ENCODE measurements at places on chromosomes 6 and 20.
A peak's percentile ranks its signal among the peaks of the same experiment; 100 is the strongest.

DNA sequence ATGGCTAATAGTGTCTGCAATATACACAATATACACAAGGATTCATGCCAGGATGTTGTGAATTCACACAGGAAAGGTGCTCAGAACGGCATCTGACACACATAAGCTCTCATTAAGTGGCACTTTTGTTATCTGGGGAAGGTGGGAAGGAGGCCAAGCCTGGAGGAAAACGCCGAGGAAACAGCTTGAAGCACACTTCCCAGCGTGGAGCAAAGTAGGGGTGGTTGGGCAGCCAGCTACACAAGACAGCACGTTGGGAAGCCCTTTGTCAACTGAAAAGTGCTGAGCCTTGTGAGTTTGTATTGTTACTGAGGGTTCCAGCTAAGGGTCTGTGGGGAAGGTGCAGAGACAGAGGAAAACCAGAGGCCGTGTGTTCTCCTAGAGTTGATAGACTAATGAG, 181.0 kb downstream of the ZMYND8 start:
- no peak for DNase-seq

DNA sequence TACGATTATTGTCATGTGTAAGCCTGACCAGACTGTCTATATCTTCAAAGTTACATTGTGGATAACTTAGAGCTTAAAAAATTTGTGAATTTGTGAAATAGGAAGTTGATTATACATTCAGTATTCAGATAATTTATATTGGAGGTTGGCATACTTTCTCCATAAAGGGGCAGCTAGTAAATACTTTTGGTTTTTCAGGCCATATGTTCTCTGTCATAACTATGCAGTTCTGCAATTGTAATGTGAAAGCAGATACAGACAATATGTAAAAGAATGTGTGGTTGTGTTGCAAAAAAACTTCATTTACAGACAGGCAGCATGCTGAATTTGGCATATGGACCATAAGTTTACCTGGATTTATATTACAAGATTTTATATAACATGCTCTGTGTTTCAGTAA, 29.3 kb downstream of the HSF2 start:
- DNase-seq: no peak

GRCh38 chr6:32816746-32817204, at the start of gene HLA-DOB:
Gene HLA-DOB, minus strand, starts transcription at chr6:32817002. Its CDS starts 51 bp downstream, at chr6:32816951.
- peak; percentile 18 for DNase-seq

DNA sequence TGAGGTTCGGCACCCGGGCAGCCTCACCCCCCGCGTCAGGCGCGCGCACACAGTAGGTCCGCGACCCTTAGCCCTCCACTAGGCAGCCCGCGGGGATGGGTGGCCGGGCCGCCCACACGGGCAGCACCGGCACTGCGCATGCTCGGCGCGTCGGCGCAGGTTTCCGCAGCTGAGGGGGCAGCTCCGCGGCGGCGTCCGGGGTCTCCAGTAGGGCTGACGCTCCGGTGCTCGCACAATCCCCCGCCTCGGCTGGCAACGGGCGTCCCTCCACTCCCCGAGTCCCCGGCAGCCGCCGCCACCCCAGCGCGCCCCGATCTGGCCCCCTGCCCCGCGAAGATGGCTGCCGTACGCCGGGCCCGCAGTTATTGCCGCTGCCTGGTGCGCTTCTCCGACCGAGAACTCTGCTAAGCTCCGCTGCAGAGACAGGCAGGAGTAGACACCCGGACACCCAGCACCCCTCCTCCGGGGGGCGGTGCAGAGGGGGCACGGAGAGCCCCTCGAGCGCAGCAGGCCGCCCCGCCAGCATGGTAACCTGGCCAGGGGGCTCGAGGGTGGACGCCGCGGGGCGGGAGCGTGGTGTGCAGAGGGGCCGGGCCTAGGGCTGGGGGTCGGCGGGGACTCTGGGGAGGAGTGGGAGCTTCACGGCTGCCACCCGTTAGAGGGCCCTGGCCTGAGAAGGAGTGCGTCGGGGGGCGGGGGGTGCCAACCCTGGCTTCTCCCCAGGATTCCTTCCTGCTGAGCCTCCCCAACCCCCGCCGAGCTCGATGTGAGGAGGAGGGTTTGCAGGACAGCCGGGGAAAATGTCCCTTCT, at the start of gene FBXO9:
TSS of gene FBXO9 (plus strand) at position 139 of the 811 bp plus-strand sequence. CDS start at position 525, 386 bp downstream.
- DNase-seq: peak; percentile 78

- no peak for DNase-seq
Observed at GRCh38 chr20:5737966-5738365, 12.2 kb upstream of the SHLD1 start.

DNA sequence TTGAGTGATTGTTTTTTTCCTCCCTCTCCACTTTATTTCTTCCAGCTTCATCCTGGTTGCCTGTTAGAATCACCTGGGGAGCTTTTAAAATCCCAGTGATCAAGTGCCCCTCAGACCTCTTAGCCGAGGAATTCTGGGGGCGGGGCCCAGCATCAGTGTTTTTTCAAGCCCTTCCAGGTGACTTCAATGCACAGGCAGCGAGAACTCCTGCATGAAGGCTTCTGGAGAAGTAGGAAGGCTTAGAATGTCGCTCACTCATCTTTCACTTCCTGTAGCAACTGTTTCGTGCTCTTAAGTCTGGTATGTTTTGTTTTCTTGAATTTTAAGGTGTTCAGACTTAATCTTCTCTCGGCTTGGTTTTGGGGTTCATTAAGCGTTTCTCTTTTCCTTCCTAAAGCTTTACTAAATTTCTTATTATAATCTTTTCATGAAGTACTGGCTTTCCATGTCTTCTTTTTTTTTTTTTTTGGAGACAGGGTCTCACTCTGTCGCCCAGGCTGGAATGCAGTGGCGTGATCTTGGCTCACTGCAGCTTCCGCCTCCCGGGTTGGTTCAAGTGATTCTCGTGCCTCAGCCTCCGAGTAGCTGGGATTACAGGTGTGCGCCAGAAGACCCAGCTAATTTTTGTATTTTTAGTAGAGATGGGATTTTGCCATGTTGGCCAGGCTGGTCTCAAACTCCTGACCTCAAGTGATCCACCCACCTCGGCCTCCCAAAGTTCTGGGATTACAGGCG, 30.9 kb upstream of the TULP1 start:
- DNase-seq: no peak

DNA sequence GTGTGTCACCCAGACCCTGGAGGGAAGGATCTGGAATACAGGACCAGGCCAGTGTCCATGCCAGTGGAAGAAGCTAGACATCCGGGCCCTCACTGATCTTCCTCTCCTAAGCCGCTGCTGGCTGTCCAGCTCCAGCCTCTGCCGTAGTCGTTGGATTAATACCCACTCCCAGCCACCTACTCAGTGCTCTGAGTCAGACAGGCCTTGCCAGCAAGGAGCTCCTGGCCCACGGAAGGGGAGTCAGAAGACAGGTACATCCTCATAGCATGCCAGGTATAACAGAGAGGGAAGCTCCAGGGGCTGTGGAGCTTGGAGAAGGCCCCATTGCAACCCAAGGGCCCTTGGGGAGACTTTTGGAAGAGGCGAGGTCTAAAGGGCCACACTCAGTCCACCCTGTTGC, 49.0 kb downstream of the STK35 start:
- DNase-seq: no peak

GRCh38 chr6:53119772-53120409, 28.8 kb downstream of the GCM1 start:
- DNase-seq: peak; percentile 12

GRCh38 chr20:18197382-18198070, 59.9 kb downstream of the KAT14 start:
- DNase-seq: no peak

DNA sequence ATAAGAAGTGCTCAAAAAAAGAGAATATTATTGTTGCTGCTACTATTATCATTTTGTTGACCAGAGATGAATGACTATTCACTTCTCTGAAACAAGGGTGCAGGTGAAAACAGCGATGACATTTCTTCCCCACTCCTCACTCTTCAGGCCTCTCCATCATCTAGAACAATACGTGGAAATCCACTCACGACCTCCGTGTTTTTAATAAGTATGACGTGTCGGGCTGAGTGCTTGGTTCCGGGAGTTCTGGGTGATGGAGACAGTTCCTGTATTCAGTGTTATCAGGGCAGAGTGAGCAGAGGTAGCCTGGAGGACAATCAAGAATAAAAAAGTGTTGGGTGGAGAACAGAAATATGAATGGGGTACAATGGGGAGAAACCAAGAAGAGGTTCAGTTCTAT, 130.0 kb upstream of the ZNF217 start:
- DNase-seq: no peak

GRCh38 chr6:142300758-142301650, 803 bp upstream of the ADGRG6 start:
- DNase-seq: no peak

- DNase-seq: no peak
Observed at GRCh38 chr6:111329882-111330633, 153.0 kb downstream of the REV3L start.

- no peak for DNase-seq
Observed at GRCh38 chr6:85552652-85553051, 41.0 kb downstream of the SNX14 start.

- DNase-seq: peak; percentile 14
Observed at GRCh38 chr20:53959911-53960578, 110.3 kb downstream of the BCAS1 start.

- no peak for DNase-seq
Observed at GRCh38 chr6:106556368-106556960, 72.8 kb downstream of the RTN4IP1 start.

DNA sequence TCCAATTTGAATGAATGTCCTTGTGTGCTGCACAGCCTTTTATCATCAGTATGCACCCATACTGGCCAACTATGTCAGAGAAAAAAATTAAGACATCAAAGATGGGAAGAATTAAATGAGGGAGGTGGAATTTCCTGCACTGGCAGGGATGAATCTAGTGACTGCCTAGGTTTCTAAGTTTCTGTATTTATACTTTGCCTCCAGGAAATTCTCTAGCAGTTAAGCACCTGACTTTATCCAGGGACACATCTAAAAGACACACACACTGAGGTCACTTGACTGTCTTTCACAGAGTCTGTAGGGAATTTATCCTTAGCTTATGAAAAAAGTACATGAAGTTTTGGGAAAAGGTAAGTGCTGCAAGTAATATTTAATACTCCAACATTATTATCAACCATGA, 636.5 kb upstream of the PTCHD4 start:
- no peak for DNase-seq

- no peak for DNase-seq
Observed at GRCh38 chr6:149060985-149061760, 256.3 kb upstream of the TAB2 start.

DNA sequence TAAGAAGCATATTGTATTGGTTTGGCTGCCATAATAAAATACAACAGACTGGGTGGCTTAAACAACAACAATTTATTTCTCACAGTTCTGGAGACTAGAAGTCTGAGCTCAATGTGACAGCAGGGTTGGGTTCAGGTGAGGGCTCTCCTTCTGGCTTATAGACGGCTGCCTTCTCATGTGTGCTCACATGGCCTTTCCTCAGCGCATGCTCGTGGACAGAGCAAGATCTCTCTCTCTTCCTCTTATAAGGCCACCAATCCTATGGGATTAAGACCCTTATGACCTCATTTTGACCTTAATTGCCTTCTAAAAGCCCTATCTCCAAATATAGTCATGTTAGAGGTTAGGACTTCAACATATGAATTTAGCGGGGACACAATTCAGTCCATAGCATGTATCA, 32.4 kb upstream of the GFOD1 start:
- no peak for DNase-seq

GRCh38 chr20:49323622-49324238, 45.9 kb upstream of the ZNFX1 start:
- peak; percentile 66 for DNase-seq

- no peak for DNase-seq
Observed at GRCh38 chr6:142241061-142241460, 60.7 kb upstream of the ADGRG6 start.

GRCh38 chr6:82702574-82702973, 339.0 kb downstream of the TPBG start:
- no peak for DNase-seq

- DNase-seq: no peak
Observed at GRCh38 chr6:54916858-54917257, 70.3 kb downstream of the FAM83B start.

DNA sequence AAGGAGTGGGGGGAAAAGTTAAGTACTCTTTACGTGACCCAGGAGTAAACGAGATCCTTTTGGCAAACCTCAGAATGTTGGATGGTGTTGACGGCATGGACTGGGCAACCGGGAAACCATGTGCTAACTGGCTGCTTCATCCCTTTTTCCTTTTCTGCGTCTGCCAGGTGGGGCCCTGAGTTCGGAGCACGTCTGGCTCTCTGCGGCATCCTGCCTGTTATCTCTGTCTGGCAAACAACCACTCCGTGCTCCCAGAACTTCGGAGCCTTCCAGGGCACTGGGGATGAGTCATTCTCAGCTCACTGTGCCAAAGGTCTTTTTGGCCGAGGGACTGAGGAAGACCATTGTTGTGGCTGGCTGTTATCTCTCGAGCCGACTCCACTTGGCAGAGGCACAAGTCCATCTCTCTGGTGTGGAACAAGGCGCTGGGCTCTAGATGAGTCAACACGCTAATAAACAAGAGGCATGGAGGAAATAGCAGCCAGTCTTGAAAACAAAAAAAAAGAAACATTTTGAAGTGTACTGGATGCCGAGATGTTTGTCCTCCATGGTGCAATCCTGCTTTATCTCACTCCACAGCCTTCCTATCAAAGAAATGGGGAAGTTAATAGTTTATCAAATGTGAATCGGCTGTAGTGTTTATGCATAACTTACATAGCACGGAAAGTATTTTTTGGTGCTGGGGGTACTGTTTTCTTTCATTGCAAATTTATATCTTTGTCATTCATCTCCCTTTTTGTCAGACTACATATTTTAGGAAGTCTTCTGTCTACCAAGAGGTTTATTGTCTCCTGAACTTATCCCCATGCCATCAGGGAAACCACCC, 64.6 kb upstream of the TXNDC5 start:
- DNase-seq: peak; percentile 53

GRCh38 chr6:43496370-43497128, 13.6 kb downstream of the LRRC73 start:
- peak; percentile 82 for DNase-seq

DNA sequence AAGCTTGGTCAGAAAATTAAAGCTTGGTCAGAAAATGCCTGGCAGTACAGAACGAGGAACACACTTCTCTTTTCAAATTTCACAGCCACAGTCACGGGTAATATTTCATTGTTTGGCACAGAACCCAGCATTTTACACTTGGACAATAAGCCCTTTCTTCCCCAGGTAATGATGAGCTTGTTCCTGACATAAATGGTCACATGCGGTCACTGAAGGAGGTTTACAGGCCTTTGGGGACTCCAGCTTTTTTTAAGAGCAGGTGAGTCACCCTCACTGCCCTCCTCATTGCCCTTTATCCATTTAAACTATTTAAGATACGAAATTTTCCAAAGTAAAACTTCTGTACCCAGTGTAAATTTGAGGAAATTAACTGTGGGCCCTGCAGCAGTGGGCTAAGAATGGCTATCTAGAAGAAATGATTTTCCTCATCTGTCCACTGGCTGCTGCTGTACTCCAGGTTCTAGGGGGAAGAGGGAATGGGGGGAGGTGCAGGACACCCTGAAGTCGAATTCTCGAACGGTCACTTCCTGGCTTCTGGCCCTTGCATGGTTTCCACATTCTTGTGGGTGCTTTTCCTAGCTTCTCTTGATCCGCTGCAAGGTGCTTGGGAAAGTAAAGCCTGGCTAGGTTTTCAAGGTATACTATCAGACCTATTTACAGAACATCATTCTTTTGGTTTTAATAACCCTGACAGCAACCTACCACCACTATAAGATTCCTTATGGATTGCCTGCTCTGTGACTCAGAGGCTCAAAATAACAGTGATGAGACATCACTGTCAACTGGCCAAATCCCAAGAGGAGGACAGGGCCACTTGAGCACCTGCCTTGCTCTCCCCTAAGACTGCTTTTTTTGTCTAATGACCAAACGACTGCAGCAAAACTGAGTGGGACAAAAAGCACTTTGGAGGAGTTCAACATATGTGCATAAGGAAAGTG, 75.8 kb downstream of the PREP start:
- DNase-seq: peak; percentile 27

- no peak for DNase-seq
Observed at GRCh38 chr6:131082335-131082734, 19.3 kb upstream of the EPB41L2 start.
